ENCODE measurements at places on chromosomes 16 and 17.

DNA sequence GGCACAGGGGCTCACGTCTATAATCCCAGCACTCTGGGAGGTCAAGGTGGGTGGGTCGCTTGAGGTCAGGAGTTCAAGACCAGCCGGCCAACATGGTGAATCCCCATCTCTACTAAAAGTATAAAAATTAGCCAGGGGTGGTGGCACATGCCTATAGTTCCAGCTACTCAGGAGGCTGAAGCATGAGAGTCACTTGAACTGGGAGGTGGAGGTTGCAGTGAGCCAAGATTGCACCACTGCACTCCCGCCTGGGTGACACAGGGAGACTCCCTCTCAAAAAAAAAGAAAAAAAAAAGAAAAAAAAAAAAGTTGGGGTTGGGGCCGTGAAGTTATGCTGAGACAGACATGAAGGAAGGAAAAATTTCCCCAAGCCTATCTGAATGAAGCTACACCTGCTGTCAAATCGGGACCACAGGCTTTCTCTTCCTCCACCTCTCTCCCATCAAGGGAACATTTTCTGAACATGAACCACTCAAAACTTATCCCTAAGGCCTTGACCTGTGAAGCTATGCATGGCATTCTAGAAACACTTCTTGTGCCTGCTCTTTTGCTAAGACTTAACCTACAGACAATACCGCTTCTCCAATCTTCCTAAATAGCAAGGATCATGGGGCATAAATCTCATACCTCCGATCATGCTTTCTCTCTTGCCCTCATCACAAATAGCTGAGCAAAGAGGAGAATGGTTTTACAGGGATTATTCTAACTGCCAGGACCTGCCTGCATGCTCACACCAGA lies 88.6 kb downstream of the CYTH1 start:
- no peak for DNase-seq

- peak; percentile 8 for DNase-seq
Measured at GRCh38 chr16:60107437-60107836, 1373.3 kb upstream of the GOT2 start.

GRCh38 chr17:48254896-48255295 lies 147.3 kb downstream of the SNX11 start:
- no peak for DNase-seq

DNA sequence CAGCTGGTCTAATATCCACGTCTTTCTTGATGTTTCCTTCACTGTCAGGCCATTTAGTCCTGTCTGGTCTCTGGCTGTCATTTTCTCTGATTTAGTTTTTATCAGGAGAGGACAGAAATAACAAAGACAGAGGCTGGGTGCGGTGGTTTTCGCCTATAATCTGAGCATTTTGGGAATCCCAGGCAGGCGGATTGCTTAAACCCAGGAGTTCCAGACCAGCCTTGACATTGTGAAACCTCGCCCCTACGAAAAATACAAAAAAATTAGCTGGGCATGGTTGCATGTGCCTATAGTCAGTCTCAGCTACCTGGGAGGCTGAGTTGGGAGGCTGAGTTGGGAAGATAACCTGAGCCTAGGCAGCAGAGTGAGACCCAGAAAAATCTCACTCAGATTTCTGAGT lies 7.1 kb downstream of the SRCAP start:
- no peak for DNase-seq

DNA sequence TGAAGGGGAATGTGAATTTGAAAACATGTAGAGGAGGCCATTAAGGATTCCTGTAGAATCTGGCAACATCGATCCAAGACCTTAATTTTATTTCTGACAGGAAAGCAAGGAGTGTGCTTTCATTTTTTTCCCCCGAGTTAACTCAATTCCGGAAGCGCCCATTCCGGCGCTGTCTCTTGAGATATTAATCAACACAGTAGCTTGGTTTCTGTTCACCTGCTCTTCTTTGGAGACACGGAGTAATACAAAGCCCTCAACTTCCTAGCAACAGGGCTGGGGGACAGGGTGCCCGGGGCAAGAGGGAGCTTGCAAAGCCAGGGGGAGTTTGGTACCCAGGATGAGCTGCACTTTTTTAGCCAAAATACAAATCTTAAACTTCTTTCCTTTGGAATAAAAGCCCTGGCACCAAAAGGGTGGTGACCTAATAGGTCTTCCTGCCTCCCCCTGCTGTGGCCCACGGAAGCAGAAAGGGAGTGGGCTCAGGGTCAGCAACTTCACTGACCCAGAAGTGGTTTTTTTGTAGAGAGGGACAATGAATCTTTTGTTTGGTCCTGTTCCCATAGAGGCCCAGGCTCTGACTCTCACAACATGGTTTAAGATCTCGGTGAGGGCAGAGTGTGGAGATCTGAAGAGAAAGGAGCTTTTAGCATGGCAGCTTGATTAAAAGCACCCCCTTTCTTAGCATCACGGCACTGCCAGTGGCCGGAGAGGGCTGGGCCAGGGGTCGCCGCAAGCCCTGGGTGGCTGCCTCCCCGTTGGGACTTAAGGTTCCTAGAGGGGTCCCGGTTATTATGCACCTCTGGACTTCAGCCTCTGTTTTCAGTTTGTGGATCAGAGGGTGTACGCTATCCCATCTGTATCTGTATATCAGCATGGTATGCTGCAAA lies 207.3 kb downstream of the CCDC182 start:
- peak; percentile 42 for DNase-seq

DNA sequence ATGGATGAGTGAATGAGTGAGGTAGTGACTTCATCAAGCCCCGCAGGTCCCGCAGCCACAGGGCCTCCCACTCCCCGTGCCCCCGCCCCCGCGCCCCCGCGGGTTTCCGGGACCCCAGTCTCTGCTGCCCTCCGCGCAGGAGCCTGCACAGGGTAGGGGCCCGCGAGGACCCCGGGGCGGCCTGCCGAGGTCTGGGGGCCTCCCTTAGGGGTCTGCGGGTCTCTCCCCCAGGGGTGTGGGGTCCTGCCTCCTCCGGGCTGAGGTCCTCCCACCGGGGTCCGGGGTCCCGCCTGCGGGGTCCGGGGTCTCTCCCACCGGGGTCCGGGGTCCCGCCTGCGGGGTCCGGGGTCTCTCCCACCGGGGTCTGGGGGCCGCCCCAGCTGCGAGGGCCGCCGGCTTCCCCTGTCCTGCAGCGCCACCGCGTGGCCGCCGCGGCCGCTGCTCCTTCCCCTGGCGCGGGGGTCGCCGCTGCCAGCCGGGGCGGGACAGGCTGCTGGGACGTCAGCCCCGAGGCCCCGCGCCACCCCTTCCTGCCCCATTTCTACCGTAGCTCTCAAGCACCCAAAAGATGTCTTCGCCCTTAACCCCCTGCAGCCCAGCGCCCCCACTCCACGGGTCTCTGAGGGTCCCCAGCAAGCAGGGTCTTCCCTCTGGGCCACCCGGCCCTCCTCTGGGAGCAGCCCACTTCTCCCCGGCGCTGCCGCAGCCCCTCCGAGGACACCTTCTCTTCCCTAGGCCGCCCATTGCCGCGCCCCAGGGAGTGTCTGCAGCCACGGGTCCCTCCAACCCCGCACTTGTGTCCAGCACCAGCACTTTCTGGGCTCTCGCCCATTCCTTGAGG lies 10.4 kb upstream of the CHMP6 start:
- peak; percentile 84 for DNase-seq

DNA sequence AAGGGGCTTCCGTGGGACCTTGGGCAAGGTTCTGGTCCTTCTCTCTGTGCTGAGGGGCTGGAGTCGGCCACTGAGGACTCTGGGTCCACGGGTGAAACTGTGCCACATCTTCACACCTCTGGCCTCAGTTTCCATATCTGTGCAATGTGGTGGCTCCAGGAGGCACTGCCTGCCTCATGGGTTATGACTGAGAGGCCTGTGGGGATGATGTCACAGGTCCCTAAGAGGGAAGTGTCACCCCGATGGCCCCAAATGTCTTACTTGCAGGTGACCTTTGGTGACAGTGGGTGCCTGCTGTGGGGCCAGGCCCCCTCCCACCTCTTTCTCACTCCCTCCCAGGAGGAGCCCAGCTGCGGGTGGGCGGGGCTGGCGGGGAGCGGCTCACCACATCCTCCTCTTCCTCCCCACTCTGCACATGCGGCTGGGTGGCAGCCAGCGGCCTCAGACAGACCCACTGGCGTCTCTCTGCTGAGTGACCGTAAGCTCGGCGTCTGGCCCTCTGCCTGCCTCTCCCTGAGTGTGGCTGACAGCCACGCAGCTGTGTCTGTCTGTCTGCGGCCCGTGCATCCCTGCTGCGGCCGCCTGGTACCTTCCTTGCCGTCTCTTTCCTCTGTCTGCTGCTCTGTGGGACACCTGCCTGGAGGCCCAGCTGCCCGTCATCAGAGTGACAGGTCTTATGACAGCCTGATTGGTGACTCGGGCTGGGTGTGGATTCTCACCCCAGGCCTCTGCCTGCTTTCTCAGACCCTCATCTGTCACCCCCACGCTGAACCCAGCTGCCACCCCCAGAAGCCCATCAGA lies at the start of gene IL21R:
Gene IL21R, plus strand, starts transcription at position 407 of the 801 bp plus-strand sequence. CDS start 27,898 bp downstream, outside the sequence.
- DNase-seq = peak; percentile 71

DNA sequence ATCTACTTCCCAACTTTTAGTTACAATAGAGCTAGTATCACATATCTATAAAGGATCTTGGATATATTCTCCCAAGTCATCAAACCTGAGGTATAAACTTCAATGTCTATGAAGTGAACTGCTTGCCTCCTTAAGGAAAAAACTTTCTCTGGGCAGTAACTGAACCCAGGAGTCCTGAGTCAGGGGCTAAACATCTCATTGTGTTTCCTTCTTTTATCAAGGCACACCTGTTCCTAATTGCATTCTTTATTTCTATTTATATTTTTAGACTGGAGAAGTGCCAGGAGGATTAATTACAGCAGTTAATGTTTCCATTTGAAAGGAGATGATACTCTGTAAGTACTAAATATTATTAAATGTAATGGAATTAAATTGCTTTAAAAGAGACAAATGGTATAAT lies 98.6 kb downstream of the CDH8 start:
- DNase-seq = no peak

DNA sequence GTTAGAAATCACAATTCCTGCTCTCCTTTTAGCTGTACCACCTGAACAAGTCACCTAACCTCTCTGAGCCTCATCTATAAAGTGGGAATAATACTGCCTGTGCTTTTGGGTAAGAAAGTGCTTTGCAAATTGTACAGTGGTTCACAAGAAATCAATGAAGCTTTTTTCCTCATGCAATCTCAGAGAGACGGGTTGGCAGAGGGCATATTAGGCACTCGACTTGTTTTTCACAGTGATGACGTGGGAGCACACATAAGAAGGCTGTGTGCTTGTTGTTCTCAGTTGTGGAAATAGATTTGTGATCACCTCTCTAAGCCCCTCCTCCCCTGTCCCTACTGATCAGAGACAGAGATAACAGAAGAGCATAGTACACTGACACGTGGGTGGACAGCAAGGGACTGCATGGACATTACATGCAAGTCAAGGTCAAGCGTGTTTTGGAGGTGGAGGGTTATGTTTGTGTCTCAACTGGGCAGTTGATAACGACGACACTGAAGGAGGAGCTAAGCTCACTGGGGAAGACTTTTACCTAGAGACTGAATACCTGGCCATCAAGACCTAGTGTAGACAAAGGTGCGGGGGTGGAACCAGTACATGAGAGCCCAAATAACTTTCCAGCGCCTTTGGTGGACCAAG lies 1.7 kb upstream of the GPT2 start:
- no peak for DNase-seq

GRCh38 chr16:81711657-81712319 lies 67.3 kb upstream of the PLCG2 start:
- DNase-seq = peak; percentile 94

- no peak for DNase-seq
Measured at GRCh38 chr16:29756654-29757053, 10.9 kb upstream of the C16orf54 start.

GRCh38 chr17:66552371-66552770 lies 250.0 kb downstream of the PRKCA start:
- no peak for DNase-seq

DNA sequence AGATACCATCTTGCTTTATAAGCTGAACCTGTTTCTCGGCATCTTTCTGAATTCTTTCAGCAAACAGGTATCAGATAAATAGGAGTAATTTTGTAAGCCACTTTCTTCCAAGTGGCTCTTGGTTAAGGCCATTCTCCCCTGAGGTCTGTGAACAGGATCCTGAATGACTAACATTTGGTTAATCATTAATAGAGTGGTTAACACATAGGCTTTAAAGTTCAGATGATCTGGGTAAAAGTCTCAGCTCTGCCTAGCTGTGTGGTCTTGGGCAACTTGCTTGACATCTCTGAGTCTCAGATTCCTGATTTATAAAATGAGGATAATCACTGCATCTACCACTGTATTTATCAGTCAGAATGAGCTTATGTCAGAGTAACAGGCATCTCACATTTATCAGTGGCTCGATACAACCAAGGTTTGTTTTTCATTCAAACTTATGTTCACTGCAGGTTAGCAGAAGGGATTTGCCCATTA lies 44.4 kb upstream of the ANKFN1 start:
- no peak for DNase-seq

DNA sequence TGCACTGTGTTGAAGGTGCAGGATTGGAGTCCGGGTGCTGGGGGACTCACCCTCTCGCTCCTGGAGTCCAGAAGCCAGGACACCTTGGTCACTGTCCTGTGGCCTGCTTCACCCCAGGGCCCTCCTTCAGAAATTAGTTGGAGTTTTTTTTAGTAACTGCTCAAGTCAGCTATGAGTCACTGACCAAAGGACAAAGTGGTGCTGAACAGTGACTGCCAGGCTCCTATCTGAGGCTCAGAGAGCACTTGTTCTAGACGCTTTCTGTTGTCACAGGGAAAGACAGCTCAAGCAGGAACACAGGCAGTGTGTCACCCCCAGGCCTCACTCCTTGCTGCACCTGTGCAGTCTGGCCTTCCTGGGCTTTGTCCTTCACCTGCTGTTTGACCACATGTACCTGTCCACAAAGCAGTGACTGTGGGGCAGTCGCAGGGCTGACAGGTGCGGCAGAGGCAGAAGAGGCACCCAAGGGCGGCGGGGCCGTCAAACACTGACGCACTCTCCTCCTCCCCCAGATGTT lies 4.1 kb upstream of the FAAP100 start:
- DNase-seq = no peak

- DNase-seq = no peak
Measured at GRCh38 chr16:48203974-48204824, 39.9 kb upstream of the LONP2 start.

GRCh38 chr16:83310816-83311215 lies 497.0 kb upstream of the HSBP1 start:
- DNase-seq = no peak

DNA sequence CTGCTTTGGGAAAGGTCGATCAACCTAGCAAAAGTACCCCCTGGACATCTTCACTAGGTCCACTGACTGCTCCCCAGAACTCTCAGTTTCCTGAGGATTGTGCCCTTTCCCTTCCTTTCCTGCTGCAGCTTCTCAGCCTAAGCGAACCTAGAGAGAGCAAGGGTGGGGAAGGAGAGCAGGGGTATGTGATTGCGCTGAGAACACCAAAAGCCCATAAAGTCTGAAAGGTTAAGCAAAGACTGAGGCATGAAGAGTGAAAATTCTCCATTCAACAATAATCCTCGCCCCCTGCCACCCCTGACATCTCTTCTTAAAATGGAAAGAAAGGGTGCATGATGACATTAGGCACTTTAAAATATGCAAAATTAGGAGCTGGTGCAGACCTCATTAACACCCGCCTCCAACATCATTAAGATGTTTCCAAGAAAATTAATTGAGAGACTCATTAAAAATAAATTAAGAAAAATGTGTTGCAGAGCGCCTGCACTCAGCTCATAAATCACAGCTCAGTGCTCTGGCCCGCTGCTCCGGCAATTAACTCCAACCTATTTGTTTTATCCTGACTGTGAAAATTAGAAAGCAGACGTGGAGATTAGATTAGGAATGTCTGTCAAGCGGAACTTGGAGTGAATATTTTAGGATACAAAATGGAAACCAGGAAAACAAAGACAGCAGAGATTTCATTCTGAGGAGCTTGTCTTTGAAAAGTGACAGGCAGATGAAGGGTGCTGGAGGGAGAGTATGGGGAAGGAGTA lies 49.1 kb upstream of the PMFBP1 start:
- no peak for DNase-seq
